Stimulated activated CD4-positive, alpha-beta T cell treated with anti-CD3 and anti-CD28 coated beads, Interleukin-4, amount 100 ng/mL, for 4 hours (primary cell): ENCODE measurements at places on chromosomes 5 and 9.

GRCh38 chr5:159779481-159779880, 136.8 kb upstream of the ADRA1B start:
- DNase-seq: no peak

- no peak for DNase-seq
These were observed 370 bp upstream of the CDH6 start for GRCh38 chr5:31193116-31193515.

GRCh38 chr5:177390363-177391300, 6.4 kb downstream of the SLC34A1 start:
- DNase-seq: peak; percentile 83

GRCh38 chr5:63962279-63962678, at the start of gene HTR1A:
Gene HTR1A, minus strand, starts transcription at chr5:63962445. Its CDS starts 726 bp downstream, at chr5:63961719.
- DNase-seq: no peak

DNA sequence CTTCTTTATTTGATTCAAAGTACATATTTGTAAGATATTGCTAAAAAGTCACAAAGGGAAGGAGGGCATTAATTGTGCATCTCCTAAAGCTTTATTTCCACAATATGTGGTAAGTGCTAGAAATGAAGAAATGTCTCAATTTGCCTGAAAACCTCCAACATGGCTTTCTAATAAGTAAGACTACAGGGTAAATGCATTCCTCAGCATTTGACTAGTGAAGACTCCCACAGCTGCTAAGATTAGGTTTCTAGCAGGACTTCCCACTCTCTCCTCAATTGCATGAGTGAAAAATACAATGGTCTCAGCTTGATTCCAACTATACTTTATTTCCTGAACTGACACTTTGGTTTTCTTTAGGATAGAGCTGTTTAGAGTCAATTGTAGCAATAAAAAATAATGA, 162.1 kb downstream of the ELAVL2 start:
- DNase-seq: no peak

DNA sequence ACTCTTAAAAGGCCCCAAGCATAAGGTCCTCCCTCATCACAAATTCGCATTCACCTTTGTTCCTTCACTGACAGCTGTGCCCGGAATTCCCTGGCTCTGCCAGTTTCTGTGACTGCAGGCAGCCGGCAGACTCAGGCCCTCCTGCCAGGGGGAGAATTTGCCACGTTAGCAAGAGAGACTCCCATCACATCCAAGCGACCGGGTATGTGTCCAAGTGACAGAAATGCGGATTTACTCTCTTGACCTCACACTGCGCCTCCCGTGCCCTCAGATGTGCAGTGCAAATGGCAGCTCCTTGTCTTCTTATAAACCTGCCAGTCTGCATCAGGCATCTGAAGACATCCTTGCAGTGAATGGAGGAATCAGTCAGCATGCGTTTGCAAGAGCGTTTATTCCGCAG, 187.1 kb upstream of the WWC1 start:
- no peak for DNase-seq

DNA sequence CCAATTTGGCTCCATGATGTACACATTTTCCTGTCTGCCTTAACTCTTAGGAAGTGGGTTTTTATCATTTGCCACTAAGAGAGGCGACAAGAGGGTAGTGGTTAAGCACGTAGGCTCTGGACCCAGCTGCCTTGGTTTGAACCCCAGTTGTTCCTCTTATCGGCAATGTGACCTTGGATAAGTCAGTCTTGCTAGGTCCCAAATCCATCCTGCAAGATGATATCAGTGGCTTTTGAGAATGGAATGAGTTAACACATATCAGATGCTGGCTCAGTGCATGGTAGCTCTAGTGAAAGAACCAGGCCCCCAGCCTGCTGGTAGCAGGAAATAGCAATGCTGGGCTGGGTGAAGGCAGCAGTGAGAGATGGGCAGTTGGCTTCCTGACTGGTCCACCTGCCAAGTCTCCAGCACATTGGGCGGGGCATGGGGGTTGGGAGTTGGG, 72.5 kb downstream of the STK10 start:
- DNase-seq: no peak

DNA sequence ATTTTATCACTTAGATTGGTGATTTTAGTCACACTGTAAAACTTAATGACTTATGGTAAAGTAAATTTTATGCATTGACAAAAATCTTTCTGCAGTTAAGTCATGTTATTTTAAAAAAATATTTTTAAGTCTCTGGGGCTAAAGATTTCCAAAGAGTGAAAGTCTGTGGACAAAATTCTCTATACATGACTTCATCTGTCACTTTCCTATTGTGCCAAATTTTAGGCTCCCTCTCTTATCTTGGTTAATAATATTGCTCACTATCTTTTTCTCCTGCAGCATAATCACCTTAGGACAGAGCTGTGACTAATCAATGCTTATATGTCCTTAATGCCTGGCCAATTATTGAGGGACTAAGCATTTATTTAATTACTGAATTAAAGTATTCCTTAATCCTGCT, 15.2 kb downstream of the LURAP1L start:
- DNase-seq: no peak

DNA sequence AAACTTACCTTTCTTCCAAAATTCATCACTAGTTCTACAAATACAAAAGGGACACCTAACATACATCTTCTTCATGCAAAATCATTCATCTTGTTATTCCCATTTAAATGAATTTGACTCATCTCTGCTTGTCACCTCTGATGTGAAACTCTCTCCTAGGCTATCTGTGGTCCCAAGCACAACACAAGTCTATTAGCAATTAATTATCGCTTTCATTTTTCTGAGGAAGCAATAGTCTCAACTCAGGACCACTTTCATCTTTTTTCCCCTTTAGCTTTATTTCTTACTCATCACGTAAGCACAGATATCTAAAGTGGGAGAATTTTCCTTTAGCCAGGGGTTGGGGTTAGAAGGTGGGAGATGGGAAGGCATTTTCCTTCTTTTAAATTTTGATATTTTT, 131.9 kb downstream of the ST8SIA4 start:
- no peak for DNase-seq

GRCh38 chr9:72292256-72292682, 72.7 kb downstream of the ZFAND5 start:
- DNase-seq: no peak

DNA sequence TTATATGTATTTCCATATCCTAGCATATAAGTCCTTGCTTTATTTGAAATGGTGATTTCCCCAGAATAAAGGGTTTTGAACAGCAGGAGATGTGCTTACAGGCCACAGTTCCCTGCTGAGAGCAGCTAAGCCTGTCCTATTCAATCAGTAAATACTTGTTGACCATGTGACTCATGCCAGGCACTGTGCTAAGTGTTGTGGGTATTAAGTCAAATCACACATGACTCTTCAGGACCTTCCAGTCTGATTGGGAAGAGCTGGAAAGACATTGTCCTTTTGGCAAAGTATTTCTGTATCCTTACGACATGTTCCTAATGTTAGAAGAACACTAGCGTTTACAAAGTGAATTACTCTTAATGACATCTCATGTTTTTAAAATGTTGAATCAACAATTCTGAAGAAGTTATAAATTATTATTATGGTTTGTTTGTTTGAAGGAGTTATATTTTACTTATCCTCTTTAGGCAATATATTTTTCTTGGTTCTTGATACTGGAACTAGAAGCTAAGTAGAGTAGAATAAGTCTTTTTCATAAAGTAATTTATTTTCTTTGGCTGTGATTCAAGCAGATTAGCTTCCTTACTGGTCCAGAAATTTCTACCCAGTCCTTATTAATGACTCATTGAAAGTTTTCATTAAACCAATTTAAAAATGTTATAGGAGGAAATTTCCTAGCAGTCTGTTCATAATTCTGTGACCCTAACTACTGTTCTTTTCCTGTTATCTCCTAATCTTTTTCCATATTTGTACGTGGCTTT, 82.1 kb downstream of the GAPVD1 start:
- DNase-seq: no peak

DNA sequence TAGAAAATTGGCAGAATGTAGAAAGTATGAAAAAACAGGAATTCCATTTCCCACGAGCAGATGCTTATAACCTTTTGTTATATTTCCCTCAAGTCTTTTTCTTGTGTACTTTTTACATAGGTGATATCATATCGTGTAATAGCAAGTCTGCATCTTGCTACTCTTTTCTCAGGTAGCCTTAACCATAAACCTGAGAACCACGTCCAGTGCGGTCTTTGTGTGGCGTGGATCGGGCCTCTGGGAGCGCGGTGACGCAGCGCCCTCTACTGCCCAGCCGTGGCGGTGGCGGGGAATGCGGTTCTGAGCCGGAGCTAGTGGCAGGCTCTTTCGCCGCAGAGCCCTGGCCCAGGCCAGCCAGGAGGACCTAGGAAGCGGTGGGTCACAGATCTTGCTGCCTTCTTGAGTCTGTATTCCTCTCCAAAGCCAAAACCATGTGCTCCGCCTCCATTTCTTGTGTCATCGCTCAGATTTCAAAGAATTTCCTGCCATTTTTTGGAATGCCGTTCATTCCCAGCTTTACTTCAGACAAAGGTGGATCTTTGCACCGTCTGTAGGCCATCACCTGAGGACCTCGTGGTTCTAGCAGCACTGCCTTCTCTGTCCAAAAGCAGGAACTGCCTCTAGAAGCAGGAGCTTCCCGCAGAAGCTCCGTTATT, 71.9 kb downstream of the MVB12B start:
- DNase-seq: peak; percentile 53

- no peak for DNase-seq
These were observed 43.7 kb downstream of the PHF2 start for GRCh38 chr9:93620041-93620506.

DNA sequence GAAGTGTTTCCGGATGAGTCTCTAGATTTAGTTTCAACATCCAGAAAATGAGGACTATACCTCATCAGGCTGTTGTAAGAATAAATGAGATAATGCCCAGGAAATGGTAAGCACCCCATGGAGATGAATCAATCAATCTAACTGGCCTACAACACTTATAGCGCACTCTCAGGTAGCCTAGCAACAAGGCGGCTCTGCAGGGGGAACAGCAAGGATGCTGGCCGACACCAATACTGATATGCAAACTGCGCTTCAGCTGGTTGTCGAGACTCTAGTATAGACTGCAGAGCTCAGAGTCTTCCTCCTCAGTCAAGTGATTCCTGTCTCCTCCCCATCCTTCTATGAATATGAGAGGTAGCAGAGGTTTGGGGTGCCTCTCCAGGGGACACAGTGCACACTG, 218.8 kb upstream of the WWC1 start:
- DNase-seq: no peak
